ENCODE measurements at places on chromosomes 5 and 9.

DNA sequence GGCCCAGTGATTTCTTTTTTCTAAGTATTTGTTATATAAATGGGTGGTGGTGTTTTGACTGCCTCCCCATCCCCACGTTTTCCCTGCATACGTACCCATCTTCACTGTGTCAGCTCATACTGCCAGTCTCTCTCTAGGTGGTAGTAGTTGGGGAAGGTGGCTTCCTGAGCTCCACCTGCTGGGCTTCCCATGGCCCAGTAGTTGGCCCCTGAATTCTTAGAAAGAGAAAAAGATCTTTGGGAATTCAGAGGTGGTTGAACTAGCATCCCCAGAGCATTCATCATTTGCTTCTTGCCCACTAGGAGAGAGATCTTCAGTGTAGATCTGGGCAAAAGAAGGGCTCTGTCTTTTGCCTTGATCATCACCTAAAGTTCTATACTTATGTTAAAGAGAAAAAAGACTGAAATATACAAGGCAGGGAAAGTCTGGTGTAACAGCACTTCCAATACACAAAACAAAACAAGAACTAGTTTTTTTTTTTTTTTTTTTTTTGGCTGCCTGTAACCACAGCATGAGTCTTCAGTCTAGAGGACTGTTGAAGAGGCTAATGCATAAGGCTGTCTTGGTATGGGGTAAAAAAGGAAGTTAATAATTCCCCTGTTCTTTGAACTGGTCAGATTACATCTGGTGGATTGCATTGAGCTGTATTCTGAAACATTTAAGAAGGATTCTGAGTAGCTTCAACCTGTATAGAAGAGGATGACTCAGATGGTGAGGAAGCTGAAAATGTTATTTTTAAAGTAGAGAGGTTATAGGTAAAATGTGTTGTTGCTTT lies 128.7 kb downstream of the ATG10 start:
- DNase-seq, result no peak

DNA sequence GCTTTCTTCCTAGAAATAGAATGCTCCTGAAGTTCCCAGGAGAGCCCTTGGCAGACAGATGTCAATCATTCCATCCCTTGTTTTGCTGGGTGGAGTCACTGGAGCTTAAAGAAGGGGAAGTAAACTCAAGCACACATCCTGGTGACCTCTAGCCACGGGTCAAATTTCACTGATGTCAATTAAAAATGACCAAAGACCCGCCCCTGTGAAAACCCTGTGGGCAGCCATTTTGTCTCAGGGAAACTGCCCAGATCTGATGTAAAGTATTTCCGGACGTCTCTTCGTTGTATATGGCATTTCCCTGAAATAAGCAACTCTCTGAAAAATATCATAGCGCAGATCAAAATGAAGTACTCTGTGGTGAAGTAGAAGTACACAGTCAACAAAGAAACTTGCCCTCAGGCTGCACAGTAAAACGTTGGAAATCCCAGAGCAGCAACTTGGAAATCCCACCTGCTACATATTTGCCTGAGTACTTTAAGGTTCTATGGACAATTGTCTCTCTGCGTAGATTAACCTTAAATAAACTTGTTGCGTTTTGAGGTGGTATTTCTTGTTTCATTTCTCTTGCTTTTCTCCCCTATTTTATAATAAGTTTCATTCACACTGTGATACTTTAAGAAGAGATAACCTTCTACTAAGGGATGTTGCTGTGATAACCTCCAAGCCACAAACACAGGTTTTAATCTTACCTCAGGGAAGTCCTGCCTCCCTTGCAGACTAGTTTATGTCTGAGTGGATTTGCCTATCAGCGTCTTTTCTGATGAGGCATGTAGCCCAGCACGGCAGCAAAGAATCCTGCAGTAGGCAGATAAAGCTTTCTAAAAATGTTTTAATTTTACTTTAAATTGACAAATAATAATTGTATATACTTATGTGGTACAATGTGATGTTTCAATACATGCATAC lies 60.9 kb upstream of the PIP5K1B start:
- no peak for DNase-seq

- no peak for DNase-seq
Observed at GRCh38 chr5:139664727-139665351, 16.7 kb downstream of the CXXC5 start.

- DNase-seq, result no peak
Observed at GRCh38 chr5:107455111-107455544, 215.6 kb downstream of the EFNA5 start.

GRCh38 chr5:125410537-125411070 lies 664.2 kb upstream of the ZNF608 start:
- DNase-seq, result no peak

- peak; percentile 66 for DNase-seq
Observed at GRCh38 chr9:34179213-34180136, 632 bp downstream of the UBAP1 start.

GRCh38 chr5:157045601-157046000 lies 13.3 kb downstream of the HAVCR1 start:
- DNase-seq, result no peak

All from hematopoietic multipotent progenitor cell treated with erythropoietin and hydrocortisone succinate and interleukin-3 and kit ligand, for 17 days (in vitro differentiated cells).